Heart right ventricle (tissue), 16 donors: ENCODE measurements at places on chromosomes 13 and 19. TPM values are rescaled to one million over a fixed set of nuclear protein-coding genes. Genes with fewer than 3 reads are reported as not detected.

The ZNF808 gene
- polyA plus RNA-seq, result 8.6 TPM

The VSTM1 gene
- polyA plus RNA-seq, result not detected

The COMP gene
- polyA plus RNA-seq, result 2.4 TPM

The CEACAM7 gene
- not detected for polyA plus RNA-seq

The LNX2 gene
- polyA plus RNA-seq, result 3.5 TPM

The ZNF723 gene
- not detected for polyA plus RNA-seq

The IFNL1 gene
- polyA plus RNA-seq, result not detected

The MYH14 gene
- polyA plus RNA-seq, result 149 TPM

The S1PR4 gene
- 1.5 TPM for polyA plus RNA-seq

The DPRX gene
- polyA plus RNA-seq, result 0.59 TPM

The CACNG7 gene
- not detected for polyA plus RNA-seq

The POU2F2 gene
- polyA plus RNA-seq, result 0.28 TPM

The ZNF773 gene
- polyA plus RNA-seq, result 3.2 TPM

The ADM5 gene
- 1.6 TPM for polyA plus RNA-seq

The NLRP12 gene
- polyA plus RNA-seq, result 0.07 TPM

The TLE2 gene
- 35.9 TPM for polyA plus RNA-seq

The CD79A gene
- not detected for polyA plus RNA-seq

The UGGT2 gene
- polyA plus RNA-seq, result 4.7 TPM

The CACNG6 gene
- not detected for polyA plus RNA-seq

The NXNL1 gene
- 1.1 TPM for polyA plus RNA-seq

The RXFP2 gene
- not detected for polyA plus RNA-seq

The CADM4 gene
- polyA plus RNA-seq, result 8.1 TPM

The ZNF846 gene
- 21.4 TPM for polyA plus RNA-seq

The CDADC1 gene
- polyA plus RNA-seq, result 4.9 TPM

The ZNF560 gene
- not detected for polyA plus RNA-seq

The HCN2 gene
- 4.7 TPM for polyA plus RNA-seq

The KASH5 gene
- not detected for polyA plus RNA-seq

The ZNF99 gene
- polyA plus RNA-seq, result 0.04 TPM

The OVOL3 gene
- not detected for polyA plus RNA-seq

The CCDC8 gene
- 14.4 TPM for polyA plus RNA-seq

The PODNL1 gene
- 0.90 TPM for polyA plus RNA-seq

The PLPP2 gene
- 0.80 TPM for polyA plus RNA-seq

The KCTD15 gene
- polyA plus RNA-seq, result 16.0 TPM

The CBY2 gene
- polyA plus RNA-seq, result not detected

The ADGRL1 gene
- polyA plus RNA-seq, result 12.5 TPM

The C19orf85 gene
- polyA plus RNA-seq, result not detected

The MYADM gene
- polyA plus RNA-seq, result 97.1 TPM

The ZNF486 gene
- polyA plus RNA-seq, result 1.2 TPM

The TYROBP gene
- 23.9 TPM for polyA plus RNA-seq

The CEBPA gene
- 4.4 TPM for polyA plus RNA-seq

The VSIG10L gene
- polyA plus RNA-seq, result 1.6 TPM
